ENCODE measurements at places on chromosomes 7 and 10. TPM values are rescaled to one million over a fixed set of nuclear protein-coding genes. Genes with fewer than 3 reads are reported as not detected.

The LFNG gene
- total RNA-seq, result 0.97 TPM

The CALHM1 gene
- total RNA-seq, result not detected

The OR2A1 gene
- total RNA-seq, result not detected

The BEND7 gene
- 3.1 TPM for total RNA-seq

The AIMP2 gene
- total RNA-seq, result 95.7 TPM

The METTL27 gene
- 0.91 TPM for total RNA-seq

The POP7 gene
- 72.0 TPM for total RNA-seq

The SERPINE1 gene
- 25.6 TPM for total RNA-seq

The ABCB1 gene
- total RNA-seq, result 3.0 TPM

The FAM24A gene
- not detected for total RNA-seq

The MTG1 gene
- 50.5 TPM for total RNA-seq

The OR9A2 gene
- total RNA-seq, result not detected

The FOXP2 gene
- not detected for total RNA-seq

The TEX36 gene
- total RNA-seq, result not detected

The SEMA3E gene
- total RNA-seq, result 0.18 TPM

The FGFR2 gene
- 1.1 TPM for total RNA-seq

The AMZ1 gene
- not detected for total RNA-seq

The CCDC7 gene
- 4.8 TPM for total RNA-seq

The ADAM12 gene
- 3.3 TPM for total RNA-seq

The PTF1A gene
- not detected for total RNA-seq

The RUFY2 gene
- total RNA-seq, result 21.4 TPM

The NPFFR1 gene
- total RNA-seq, result not detected

The PNLIP gene
- not detected for total RNA-seq

The HECW1 gene
- 19.1 TPM for total RNA-seq

The TRPV5 gene
- total RNA-seq, result not detected

The ABCC2 gene
- total RNA-seq, result 0.47 TPM

The PDE6C gene
- not detected for total RNA-seq

The NRG3 gene
- total RNA-seq, result not detected

The LRRC4 gene
- total RNA-seq, result 0.34 TPM

The FAM171A1 gene
- total RNA-seq, result 60.3 TPM
